NCI-H1092 treated with DMSO at 0.1 percent for 48 hours (cell line): ENCODE measurements at places on chromosomes 2 and 18.

- DNase-seq = no peak
These were observed 21.6 kb downstream of the TWIST2 start for GRCh38 chr2:238869293-238870124.

DNA sequence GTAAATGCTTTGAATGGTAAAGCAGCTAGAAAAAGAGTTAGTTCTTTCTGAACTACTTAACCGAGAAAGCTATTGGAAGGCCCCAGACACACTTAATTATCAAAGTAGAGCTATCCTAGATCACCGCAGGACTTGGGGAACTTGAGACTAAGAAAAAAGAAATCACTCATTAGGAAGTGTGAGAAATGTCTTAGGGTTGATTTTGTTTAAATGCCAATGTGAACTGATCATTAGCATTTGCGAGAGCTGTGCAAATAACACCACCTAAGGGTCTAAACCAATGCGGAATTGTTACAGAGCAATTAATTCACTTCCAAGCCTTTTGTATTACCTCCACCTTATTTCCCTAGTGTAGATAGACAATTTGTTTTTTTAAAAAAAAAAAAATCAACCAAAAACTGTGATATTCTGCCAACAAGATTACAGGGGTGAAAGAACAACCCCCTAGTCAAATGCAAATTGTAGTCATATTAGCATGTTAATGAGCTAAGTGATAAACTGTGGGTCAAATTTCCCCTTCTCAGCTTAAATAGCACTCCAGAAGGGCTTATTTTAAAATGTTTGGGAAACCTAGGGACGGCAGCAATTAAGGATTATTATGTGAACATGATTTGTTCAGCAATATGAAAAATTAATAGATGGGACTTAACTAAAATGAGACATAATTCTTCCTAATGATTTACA is 246.2 kb upstream of the STON1 start:
- DNase-seq = no peak

GRCh38 chr2:96527286-96528005 is 9.1 kb upstream of the ARID5A start:
- DNase-seq = no peak

DNA sequence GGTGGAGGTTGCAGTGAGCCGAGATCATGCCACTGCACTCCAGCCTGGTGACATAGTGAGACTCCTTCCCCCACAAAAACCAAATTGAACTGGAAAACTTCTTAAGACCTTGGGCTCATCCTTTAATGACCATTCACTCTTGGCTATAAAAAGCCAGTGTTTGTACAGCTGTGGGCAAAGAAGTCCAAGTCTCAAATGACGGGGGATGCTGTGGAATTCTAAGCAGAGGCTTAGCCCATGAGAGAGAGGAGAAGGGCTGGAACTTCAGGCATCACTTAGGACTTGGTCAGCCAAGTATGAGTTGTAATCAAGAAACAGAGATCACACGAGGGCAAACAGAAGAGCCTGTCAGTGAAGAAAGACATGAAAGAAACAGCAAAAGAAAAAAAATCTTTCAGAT is 79.3 kb upstream of the POU3F3 start:
- DNase-seq = no peak

DNA sequence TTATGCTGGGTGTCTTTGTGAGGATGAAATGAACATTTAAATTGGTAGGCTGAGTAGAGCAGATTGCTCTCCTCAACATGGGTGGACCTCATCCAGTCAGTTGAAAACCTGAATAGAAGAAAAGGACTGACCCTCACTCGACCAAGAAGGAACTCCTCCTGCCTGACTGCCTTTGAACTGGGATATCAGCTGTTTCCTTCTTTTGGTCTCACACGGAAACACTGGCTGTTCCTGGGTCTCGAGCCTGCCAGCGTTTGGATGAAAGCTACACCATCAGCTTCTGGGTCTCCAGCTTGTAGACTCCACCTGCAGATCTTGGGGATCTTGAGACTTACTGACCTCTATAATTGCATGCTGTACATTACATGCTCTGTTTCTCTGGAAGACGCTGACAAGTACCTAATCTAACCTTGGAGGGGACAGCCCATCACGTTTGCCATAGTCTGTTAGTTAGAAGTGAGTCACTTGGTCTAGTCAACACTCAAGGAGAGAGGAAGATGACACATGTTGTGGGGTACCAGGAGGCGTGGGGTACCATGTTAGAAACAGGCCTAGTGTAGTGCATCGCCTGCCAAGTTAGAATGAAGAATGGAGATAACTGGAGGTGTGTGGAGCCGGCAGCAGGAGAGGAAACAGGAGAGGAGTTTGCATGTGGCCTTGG is 267.0 kb downstream of the MREG start:
- DNase-seq = no peak

DNA sequence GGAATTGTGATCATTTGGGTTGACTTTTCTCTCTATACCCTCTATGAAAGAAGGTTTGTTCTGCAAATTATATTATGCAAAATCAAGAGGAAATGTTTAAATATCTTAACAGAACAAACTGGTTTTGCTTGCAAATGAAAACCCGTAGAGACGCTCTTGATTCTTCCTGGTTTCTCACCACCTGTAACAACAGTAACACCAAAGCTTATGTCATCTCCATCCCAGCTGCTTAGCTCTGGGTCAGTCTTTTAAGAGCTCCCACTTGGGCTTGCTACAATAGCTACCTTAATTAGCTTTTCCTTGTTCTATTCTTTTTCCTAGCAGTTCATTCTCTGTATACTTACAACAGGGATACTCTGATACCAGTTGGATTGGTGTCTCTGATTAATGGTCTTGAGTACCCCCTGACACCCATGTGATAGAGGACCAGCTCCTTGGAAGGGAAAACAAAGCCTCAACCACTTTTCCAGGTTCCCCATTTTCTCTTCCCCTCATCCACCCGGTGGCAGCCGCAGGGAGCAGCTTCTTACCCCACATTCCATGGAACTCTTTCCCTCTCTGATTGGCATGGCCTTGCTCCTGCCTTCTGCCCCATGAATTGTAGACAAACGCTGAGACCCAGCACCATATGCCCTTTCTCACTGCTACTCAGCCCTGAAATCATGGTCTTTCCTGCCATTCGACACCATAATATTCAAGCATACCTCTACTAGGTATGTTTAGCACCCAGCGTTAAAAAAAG is 27.7 kb downstream of the TMEM182 start:
- DNase-seq = no peak

GRCh38 chr2:25677877-25678276 is 4.5 kb upstream of the DTNB start:
- no peak for DNase-seq

DNA sequence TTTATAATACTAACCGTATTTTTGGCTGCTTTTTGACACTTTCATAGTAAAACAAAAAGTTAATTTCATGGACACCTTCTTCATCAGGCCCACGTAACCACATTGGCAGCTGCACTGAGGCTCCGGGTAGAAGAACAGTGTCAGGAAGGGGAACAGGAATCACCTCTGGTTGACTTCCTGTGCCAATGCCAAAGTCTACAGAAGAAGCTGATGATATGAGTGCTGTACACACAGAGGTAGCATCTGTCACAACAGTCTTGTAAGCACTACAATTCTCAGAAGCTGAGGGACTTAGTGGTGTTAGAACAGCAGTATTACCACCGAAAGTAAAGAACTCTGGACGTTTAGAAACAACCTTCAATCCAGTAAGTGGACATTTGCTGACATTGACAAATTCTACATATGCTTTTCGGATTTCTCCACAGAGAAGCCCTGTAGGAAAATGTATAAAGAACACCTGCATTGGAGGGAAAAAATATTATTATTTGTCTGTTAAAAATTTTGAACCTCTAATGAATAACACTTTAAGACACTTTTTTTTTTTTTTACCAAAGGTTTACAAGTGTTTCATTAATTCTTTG is 85.3 kb downstream of the TRAPPC8 start:
- no peak for DNase-seq

DNA sequence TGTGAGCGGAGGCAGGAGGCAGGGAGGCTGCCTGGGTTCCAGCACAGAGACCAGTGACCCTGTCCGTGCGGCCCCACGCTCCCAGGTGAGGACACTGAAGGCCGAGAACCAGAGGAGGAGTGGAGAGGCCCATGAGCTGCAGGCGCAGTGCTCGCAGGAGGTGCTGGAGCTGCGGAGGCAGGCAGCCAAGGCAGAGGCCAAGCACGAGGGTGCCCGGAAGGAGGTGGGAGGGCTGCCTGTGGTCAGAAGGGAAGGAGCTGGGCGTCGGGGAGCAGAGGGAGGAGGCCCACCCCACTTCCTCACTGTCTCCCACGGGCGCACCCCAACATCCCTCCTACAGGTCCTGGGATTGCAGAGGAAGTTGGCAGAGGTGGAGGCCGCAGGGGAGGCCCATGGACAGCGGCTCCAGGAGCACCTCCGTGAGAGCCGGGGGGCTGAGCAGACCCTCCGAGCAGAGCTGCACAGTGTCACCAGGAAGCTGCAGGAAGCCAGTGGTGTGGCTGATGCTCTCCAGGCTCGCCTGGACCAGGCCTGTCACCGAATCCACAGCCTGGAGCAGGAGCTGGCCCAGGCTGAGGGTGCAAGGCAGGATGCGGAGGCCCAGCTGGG is 33.0 kb upstream of the SNED1 start:
- no peak for DNase-seq

DNA sequence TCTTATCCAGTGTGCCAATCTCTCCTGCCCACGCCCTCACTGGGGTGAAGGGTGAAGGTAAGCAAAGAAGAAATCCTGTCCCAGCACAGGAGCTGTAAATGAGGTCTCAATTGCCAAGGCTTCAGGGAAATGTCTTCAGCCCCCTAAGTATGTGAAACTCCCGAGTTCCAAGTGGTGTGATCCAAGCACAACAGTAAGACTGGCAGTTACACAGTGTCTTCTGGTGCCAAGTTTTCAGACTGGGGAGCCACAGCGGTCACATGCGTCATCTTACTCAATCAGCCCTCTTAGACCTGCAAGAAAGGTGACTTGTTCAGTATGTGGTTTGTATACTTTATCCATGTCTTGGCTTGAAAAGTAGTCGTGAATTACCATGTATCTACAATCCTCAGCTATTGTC is 55.0 kb upstream of the SPRED2 start:
- no peak for DNase-seq

GRCh38 chr2:128612628-128613027 is 294.0 kb upstream of the HS6ST1 start:
- DNase-seq = no peak

- no peak for DNase-seq
These were observed 13.1 kb downstream of the TET3 start for GRCh38 chr2:73997813-73998212.

GRCh38 chr2:224655006-224655537 is 61.1 kb downstream of the CCDC195 start:
- DNase-seq = no peak

DNA sequence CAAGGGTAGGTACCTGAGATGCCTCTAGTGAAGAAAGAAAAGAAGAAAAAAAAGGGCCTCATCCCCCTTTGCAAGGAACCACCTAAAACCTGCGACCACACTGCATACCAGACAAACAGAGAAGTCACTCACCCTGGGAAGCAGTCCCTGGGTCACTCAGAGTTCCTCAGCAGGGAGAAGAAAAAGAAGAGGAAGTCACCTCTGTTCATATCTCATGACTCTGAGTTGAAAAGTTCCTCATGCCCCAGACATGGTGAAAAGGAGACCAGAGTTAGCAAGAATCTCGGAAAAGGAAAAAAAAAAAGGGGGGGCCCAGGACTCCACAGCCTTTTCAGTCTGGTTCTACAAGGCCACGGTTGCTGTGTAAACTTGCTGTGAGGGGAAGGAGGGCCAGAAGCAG is 478.4 kb upstream of the NRXN1 start:
- DNase-seq = no peak

- DNase-seq = no peak
These were observed 47.1 kb upstream of the SELENOI start for GRCh38 chr2:26298638-26299393.

DNA sequence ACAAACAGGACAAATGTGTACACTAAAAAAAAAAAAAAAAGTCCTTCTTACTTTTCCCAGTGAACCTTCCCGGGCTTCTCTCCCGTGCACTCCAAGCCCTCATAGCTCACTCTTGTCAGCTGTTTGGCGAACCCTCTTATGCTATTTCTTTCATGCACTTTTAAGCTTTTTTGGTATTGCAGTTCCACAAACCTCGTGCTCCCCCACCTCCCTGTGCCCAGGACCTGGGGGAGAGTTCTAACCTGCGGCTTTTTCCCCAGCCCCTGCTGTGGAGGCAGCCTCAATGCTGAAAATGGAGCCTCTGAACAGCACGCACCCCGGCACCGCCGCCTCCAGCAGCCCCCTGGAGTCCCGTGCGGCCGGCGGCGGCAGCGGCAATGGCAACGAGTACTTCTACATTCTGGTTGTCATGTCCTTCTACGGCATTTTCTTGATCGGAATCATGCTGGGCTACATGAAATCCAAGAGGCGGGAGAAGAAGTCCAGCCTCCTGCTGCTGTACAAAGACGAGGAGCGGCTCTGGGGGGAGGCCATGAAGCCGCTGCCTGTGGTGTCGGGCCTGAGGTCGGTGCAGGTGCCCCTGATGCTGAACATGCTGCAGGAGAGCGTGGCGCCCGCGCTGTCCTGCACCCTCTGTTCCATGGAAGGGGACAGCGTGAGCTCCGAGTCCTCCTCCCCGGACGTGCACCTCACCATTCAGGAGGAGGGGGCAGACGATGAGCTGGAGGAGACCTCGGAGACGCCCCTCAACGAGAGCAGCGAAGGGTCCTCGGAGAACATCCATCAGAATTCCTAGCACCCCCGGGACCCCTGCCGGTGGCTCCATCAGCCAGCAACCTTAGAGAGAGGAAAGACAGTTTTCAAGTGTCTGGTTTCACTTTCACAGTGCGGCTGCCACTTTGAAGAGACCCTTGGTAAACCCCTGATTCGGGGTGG is 826 bp downstream of the KCNE4 start:
- no peak for DNase-seq

DNA sequence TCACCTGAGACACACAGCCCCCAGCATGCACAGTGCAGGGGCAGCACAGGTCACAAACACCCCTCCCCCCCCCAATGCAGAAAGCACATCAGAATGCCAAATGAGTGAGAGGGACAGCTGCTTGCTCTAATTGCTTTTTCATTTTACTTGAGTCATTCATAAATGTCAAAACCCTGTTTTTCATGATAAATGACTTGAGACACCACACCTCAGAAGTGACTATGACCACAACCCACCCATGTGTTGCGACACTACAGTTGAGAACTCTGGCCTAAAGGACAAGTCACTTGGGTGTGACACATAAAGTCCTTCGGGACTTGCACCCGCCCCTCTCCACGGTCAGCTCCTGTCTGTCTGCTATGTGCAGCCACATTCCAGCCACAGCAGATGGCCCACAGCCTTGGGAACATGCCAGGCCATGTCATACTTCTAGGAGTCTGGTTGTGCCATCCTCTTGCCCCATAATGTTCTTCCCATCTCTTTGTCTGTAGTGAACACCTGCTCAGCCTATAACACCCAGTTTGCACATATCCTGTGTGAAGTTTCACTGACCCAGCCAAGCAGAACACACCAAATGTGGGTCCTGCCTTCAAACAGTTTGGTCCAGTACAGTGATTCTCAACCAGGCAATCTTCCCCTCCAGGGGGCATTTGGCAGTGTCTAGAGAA is 30.2 kb upstream of the RIOK3 start:
- no peak for DNase-seq

- no peak for DNase-seq
These were observed 204.2 kb downstream of the LOXHD1 start for GRCh38 chr18:46452820-46453219.
